Activated CD8-positive, alpha-beta memory T cell treated with anti-CD3 and anti-CD28 coated beads for 4 hours (primary cell): ENCODE measurements at places on chromosomes 3 and 15.

- DNase-seq: no peak
Observed at GRCh38 chr15:29511663-29512062, 242.0 kb upstream of the NSMCE3 start.

GRCh38 chr3:172042136-172042662 is 2.8 kb downstream of the FNDC3B start:
- DNase-seq: no peak

DNA sequence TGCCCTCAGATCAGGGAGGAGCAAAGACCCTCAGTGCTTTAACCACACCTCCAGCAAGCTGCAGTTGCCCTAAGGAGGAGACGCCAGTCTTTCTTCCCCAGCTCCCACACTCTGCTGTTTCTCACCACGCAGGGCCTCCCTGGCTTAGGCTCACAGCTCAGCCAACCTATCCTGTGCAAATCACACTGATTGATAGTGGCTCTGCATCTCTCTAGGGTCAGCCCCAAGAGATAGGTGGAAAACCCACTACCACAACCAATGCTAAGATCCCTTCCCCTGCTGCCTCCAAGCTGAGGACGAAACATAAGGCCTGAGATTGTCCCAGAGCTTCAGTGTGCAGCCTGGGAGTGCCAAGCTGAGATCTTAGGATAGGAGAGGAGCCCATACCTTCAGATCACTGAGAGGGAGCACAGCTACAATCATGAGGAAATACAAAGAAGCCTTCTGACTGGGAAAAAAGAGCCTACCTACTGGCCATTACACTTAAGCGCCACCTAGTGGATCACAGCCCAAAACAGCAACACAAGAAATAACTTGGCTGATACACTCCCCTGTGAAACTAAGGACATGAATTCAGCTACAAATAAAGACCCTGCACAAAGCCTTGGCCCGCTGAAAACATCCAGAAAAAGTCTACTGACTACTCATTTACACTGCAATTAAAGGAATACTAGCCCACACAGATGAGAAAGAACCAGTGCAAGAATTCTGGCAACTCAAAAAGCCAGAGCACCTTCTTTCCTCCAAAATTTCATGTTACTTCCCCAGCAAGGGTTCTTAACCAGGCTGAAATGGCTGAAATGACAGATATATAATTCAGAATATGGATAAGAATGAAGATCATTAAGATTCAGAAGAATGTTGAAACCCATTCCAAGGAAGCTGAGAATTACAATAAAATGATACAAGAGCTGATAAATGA is 271.5 kb upstream of the DCBLD2 start:
- no peak for DNase-seq

GRCh38 chr3:189911001-189911400 is 209.7 kb downstream of the P3H2 start:
- no peak for DNase-seq

GRCh38 chr3:52144796-52145735 is 9.2 kb downstream of the POC1A start:
- no peak for DNase-seq

GRCh38 chr15:75339531-75340240 is 3.8 kb downstream of the COMMD4 start:
- no peak for DNase-seq

DNA sequence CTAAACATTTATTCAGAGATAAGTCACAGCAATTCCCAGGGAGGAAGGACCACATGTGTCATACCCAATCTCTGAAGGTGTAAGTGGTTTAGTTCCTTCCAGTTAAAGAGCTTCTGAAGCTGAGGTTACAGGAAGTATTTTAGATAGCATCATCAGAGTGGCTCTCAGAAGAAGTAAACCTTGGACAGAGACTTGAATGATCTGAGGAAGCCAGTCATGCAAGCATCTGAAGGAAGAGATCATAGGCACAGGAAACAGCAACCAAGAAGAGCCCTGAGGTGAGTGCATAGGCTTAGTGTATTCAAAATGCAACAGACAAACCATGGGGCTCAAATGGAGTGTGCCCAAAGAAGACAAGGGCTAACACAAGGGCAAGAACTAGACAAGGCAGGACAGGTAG is 210.3 kb downstream of the ULK4 start:
- no peak for DNase-seq
